Astrocyte of the hippocampus (primary cell): ENCODE measurements at places on chromosomes 6 and 20.
A peak's percentile ranks its signal among the peaks of the same experiment; 100 is the strongest.

DNA sequence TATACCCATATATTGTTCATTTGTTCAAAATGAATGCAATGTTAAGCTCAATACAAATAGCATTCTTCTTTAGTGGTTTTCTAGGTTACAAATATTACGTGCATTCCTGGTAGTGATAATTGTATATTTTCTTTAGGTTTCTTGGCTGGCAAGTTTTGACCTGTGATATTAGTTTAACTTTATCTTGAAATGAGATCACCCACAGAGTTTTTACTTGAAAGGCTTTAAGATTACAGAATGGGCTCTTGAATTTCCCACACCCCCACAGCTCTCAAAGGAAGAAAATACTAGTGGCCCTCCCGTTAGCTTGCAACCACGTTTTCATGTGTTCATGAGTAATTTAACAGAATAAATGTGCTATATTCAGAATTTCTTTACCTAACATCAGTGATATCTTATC is 1315.5 kb upstream of the GJE1 start:
- no peak for DNase-seq

DNA sequence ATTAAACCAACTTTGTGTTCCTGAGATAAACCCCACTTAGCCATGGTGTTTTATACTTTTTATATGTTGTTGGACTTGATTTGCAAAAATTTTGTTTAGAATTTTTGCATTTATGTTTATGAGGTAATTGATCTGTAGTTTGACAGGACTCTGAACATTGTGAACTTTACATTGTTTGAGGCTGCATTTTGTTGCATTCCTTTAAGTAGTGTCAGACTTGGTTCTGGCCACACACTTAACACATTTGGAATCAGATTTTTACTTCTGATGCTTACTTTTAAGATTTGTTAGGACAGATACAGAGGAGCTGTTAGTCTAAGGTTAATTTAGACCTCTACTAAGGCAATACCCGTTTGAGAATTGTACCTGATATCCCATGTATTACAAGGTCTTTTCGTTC is 16.5 kb upstream of the MDFI start:
- DNase-seq = no peak

DNA sequence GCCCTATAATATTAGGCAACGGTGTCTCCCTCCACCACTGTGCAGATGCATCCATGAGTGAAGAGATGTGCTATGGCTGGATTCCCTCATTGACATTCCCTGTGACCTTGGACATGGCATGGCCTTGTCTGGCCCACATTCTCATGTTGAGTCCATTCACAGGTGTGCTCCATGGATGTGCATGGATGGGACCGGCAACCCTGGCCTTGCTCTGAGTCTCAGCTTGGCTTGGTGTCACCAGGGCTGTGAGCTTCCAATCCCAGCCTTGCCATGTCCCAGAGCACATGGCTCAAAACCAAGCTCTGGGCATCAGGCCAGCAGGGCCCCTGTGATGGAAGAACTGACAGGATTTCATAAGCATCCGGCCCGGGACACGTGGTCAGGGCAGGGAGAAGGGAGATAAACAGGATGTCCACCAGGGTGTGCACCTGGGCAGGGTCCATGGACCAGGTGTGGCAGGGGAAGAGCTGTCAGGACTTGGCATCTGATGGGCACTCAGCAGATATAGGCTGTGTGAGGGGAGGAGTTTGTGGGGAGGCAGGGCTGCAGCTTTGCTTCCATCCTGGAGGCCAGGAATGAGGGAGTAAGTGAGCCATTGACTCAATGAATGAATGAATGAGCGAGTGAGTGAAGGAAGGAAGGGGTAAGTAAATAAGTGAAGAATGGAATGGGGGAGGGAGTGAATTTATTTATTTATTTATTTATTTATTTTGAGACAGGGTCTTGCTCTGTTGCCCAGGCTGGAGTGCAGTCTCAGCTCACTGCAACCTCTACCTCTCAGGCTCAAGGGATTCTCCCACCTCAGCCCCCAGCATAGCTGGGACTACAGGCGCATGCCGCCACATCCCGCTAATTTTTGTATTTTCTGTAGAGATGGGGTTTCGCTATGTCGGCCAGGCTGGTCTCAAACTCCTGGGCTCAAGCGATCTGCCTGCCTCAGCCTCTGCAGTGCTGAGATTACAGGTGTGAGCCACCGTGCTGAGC is 15.7 kb downstream of the NRSN2 start:
- peak; percentile 89 for DNase-seq

DNA sequence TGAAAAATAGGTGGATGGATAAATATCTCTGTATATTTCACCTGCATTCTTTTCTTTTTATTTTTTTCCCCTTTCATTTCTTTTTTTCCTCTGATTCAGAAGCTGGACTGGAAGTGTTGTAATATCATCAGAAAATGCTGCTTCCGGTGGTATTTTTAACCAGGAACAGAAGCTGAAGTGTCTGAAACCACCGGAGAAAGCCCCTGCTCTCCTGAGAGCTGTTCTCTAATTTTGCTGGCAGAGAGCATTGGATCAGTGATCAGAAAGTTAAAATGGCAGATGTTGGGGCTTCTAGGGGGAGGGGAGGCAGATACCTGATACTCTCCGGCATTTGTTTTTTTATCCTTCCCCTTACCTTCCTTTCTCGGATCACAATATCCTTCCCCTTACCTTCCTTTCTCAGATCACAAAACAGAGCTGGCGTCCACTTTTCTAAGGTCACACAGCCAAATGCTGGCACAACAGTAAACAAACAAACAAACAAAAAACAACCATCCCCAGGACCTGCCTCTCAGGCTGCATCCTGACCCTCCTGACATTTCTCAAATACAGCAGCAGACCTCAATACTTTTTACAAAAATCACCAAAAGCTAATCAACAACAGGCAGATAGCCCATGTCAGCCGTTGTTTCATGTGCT is 143.2 kb upstream of the ZNF217 start:
- DNase-seq = peak; percentile 59

DNA sequence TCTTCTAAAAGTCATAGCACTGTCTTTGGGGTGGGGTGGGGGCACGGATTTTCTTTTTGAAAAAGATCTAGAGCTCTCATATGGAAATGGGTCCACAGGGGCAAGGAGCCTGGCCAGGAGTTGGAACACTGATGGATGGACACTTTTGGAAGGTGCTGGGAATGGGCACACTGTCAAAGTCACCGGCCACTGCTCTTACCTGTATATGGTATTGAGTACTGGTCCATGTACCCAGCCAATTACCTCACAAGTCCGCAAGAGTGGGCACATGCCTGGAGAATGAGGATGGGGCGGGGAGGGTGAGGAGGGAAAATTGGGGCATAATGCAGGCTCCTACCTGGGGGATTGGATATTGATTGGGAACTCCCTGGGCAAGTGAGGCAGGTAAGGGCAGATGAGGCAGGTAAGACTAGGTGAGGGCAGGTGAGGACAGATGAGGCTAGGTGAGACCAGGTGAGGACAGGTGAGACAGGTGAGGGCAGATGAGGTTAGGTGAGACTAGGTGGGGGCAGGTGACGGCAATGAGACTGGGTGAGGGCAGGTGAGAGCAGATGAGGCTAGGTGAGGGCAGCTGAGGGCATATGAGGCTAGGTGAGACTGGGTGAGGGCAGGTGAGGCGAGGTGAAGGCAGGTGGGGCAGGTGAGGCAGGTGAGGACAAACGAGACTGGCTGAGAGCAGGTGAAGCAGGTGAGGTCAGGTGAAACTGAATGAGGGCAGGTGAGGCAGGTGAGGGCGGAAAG is 167.9 kb downstream of the NRN1 start:
- no peak for DNase-seq

DNA sequence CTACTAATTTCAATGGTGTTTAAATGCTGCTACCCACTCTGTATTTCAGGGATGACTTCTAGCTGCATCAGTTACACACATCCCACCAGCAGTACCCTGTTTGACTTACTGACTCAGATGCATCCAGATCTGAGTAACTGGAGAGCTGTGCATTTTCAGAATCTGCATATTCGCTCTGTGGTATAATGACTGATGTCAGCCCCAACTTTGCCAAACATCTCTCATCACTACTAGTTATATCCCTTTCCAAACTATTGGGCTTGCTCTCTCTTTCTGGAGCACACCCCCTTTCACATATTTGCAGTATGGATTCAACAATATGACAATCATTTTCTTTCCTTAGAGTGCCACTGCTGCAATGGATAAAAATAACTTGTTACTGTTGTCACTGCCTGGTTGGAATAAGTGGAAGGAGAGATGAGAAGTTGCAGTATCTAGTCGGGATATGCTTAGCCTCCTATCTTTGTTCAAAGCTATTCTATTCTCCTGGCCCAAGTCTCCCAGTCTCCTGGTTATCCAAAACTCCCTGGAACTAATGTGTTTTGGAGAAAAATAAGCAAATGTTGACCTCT is 3.3 kb upstream of the RSPO3 start:
- no peak for DNase-seq

- DNase-seq = no peak
These were observed 237.8 kb downstream of the LY86 start for GRCh38 chr6:6826095-6826901.

DNA sequence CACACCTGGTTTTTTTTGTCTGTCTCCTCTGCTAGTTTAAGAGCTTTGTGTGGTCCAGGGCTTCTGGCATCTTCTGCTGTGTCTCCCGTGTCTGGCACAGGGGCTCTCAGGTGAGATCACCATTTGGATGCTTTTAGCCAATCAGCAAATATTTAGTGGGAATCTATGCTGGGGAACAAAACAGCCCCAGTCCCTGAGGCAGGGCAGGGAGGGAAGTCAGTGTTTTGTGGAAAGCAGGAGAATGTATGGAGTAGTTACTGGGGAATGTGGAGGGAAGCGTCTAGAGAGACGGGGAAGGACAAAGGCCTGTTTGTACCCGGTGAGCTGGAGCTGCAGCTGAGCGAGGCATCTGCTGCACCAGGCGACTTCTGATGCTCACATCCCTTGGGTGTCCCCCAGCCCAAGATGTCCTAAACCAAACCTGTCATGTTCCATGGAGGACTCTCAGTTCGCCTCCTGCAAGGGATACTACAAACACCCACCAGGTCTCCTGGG is 49.3 kb upstream of the NNAT start:
- no peak for DNase-seq

- no peak for DNase-seq
These were observed 44.2 kb upstream of the TMEM217 start for GRCh38 chr6:37302086-37302686.

DNA sequence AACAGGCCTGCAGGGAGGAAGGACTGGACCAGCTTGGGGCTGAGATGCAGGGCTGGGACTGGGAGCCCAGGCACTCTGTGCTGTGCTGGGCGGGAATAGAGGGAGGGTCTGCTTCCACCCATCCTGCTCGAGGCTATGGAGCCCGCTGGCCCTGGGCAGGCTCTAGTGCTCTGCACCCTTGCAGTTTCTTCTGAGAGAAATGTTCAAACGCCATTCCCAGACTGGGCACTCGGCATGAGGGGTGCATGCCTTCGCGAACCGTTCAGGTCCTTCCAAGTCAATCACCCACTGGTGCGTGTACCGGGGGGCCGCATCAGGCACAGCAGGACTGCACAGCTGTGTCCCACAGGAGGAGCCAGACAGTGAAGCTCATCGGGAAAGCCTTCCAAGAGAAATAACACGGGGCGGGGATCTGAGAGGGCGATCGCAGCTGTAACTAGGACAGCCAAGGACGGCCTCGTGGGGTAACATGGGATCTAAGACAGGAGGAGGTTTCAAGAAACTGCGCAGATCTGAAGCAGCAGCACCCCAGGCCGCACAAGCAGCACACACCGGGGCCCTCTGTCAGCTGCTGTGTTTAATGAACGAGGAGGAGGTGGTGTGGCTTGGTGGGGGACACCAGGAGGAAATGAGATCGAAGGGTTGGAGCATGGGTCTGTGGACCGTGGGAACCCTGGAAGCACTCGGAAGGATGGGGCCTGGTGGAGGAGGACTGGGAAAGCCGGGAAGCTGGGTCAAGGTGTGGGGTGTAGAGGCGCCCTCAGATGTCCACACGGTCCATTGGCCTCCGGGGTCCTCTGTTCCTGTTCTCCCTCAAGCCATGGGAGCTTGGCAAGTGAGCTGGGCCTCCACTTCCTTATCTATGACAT is 26.1 kb upstream of the PYGB start:
- no peak for DNase-seq

DNA sequence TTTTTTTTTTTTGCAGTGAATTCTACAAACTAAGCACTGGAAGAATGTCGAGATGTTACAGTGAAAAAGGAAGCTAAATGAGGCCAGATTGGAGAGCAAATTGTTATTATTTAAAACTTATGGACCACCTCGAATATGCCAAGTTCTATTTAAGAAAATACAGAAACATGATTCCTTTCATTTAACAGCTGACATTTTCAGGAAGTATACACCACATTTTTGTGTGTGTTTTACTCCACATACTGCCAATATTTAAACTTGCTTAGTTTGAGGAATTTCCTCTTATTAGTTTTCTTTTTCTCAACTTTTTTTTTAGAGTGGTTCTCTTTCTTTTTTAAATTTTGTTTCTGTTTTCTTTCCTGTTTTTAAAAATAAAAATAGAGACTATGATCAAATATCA is 37.0 kb upstream of the GCLC start:
- DNase-seq = no peak

GRCh38 chr6:42083530-42083929 is 33.2 kb downstream of the TAF8 start:
- no peak for DNase-seq

- DNase-seq = no peak
These were observed 36.0 kb downstream of the C20orf203 start for GRCh38 chr20:32637738-32638137.

DNA sequence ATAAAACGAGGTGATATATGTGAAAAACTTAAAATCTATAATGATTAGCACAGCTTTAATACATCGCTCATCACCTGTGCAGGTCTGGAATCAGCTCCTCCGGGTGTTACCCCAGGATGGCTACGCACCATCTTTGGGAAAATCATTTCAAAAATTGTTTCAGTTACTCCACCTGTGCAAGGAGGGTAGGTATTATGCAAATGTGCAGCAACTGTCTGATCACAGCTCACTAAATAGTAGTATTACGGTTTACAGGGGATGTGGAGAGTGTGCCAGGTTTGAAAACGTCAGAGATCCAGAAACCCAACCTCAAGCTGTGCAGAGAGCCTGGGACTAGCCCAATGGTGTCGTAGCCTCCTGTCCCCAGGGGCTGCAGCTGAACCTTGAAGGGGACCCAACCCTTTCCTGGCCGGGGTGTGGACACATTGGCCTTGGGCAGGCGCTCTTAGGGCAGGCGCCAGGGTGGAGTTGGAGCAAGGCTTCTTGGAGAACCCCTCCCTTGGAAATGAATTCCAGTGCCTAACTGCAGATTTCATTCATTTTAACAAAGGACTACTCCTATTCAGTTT is 24.2 kb upstream of the SGK1 start:
- DNase-seq = no peak

GRCh38 chr6:51477711-51478311 is 609.6 kb downstream of the PKHD1 start:
- no peak for DNase-seq

DNA sequence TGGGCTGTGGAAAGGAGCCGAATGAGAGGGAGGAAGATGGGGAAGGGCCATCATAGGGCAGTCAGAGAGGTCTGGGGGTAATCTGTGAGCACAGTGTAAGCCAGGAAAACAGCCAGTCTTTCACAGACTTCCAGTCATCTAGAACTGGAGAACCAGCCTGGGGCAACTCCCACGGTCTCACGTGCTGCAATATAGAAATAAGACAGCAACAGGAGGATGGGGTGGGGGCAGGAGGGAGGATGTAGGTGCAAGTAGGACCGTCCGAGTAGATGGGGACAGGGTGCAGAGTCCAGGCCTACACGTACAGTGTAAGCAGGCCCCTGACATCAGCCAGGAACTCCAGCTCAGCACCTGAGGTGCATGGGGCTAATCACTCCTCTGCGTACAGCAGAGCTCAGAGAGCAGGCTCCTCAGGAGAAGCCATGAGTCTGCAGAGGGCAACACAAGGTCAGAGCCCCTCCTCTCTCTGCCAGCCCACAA is 58.2 kb upstream of the TNFAIP3 start:
- no peak for DNase-seq
